Sigmoid colon (tissue), 7 donors: ENCODE measurements at places on chromosomes 4 and X. TPM values are rescaled to one million over a fixed set of nuclear protein-coding genes. Genes with fewer than 3 reads are reported as not detected.

Gene MID2
- 28.5 TPM for total RNA-seq

DNA sequence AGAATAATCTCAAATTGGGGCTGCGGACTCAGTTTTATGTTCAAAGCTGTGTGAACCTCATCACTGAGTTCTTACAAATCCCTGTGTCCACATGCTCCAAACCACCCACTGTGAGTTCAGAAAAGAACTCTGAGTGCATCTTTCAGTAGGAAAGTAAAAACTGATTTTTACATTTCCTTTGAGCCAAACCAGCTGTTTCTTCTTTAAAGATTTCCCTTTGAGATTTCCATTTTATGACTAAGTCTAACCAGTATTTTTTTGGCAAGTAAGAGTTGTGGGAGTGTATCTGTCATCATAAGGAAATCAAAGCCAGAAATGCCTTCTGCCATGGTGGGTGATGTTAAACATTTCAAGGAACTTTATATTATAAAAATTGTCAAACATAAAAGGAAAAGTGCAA is 100.0 kb downstream of the TET2 start:
- H3K4me1 ChIP-seq, result no peaks in the 10 kb centered on the region
- no peak for DNase-seq
- peaks cover 17% of the 10 kb centered on the region for H3K36me3 ChIP-seq
- no peaks in the 10 kb centered on the region for H3K27me3 ChIP-seq
- H3K4me3 ChIP-seq, result no peak overlapping the region

Gene USP53
- 64.0 TPM for total RNA-seq

GRCh38 chr4:3177905-3178304 is 71.1 kb upstream of the MSANTD1 start:
- no peak for DNase-seq
- H3K27me3 ChIP-seq, result no peaks in the 10 kb centered on the region
- no peak overlapping the region for H3K4me3 ChIP-seq
- peaks cover 40% of the 10 kb centered on the region for H3K36me3 ChIP-seq
- H3K4me1 ChIP-seq, result no peaks in the 10 kb centered on the region

DNA sequence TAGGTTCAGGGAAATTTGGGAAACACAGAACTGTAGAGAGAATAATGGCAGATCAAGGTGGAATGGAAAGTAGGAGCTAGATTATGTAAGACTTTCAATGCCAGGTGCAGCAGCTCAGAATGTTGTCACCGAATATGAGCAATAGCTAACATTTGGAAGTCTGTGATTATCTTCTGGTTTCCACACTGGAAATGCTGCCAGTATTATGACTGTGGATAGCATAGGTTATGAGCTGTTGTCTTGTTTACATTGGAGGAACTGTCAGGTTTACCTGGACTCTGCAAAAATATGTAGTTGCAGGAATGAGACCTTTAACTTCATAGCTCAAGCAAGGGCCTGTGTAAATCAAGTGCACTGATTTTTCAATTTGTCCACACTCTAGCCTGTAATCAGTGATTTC is 26.0 kb upstream of the TAF9B start:
- no peak for DNase-seq
- H3K4me1 ChIP-seq, result no peaks in the 10 kb centered on the region
- H3K36me3 ChIP-seq, result no peaks in the 10 kb centered on the region
- H3K27me3 ChIP-seq, result no peaks in the 10 kb centered on the region
- H3K4me3 ChIP-seq, result no peak overlapping the region
- no peak overlapping the region for H3K27ac ChIP-seq

DNA sequence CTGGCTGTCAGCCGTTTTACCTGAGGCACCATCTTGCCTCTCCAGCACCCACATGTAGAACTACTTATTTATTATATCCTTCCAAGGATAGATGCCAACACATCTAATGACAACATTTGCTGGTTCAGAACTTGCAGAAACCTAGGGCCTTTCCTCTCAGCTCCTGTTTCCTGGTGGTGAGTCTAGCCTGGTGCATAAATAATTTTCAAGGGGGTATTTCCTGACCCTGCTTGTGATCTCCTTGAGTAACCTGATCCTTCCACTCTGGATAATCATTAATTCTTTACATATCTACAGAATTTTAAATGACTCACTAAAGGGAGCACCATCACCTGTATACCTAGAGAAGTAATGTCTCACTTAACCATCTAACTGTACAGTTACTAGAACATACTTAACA is 153.4 kb downstream of the PPARGC1A start:
- no peak overlapping the region for H3K4me3 ChIP-seq
- no peaks in the 10 kb centered on the region for H3K4me1 ChIP-seq
- no peaks in the 10 kb centered on the region for H3K36me3 ChIP-seq
- no peak overlapping the region for H3K27ac ChIP-seq
- H3K27me3 ChIP-seq, result no peaks in the 10 kb centered on the region
- DNase-seq, result no peak

DNA sequence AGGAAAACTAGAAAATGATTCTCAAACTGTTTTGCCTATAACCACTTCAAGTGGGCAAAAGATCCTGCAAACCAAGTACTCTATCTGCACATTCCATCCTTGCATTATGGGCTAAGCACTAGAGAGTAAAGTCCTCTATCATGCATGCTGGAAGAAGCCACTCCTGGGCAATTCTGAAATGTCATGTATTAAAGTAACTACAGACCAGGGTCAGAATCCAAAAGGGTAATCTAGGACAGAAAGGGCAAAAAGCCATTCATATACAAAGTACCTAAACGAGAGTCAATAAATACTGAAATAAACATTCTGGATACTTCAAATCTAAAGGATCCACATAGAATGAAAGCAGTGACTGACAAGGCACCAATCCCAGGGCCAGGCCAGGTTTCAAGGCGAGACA is 1.0 kb downstream of the SNX12 start:
- no peaks in the 10 kb centered on the region for H3K36me3 ChIP-seq
- H3K4me1 ChIP-seq, result no peaks in the 10 kb centered on the region
- H3K27me3 ChIP-seq, result no peaks in the 10 kb centered on the region
- H3K4me3 ChIP-seq, result peak overlapping the region; percentile 55

DNA sequence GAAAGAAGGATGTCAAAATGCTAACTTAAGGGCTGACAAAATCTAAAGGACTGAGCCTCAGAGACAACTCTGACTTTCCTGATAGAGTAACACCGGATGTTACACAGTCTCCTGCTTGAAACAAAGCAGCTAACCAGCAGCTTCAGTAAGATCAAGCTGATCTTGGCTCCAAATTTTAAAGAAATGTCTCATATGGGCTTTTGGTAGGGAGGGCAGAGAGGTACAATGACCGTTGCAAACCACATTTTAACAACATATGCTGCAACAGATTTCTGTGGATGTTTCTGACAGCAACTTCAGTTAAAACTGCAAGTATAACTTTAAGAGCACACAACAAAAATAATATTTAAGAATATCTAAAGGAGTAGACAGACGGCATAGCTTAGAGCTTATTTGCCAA is 9.1 kb downstream of the RPGR start:
- H3K4me3 ChIP-seq, result no peak overlapping the region
- no peak overlapping the region for H3K27ac ChIP-seq
- H3K27me3 ChIP-seq, result no peaks in the 10 kb centered on the region
- DNase-seq, result no peak

DNA sequence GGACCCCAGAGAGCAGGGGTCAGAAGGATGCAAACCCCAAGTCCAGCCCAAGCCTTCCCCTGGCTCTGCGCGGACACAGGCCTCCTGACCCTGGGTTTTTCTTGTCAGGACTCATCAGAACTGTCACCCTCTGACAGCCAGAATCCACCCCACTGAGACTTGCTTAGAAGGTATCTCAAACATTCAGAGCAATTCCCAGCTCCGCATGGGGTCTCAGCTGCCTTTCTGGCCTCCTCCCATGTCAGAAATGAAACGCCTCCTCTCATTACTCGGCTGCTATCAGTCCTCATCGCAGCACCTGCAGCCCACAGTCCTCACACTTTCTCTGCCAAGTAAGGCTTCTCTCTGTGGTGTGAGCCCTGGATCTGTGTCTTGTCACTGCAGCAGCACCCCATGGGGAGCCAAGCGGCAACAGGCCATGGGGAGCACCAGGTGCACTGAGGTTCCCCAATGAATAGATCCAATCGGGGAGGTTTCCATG is 97.8 kb downstream of the WFS1 start:
- peaks cover 31% of the 10 kb centered on the region for H3K27me3 ChIP-seq
- no peaks in the 10 kb centered on the region for H3K4me1 ChIP-seq
- no peak overlapping the region for H3K27ac ChIP-seq

Gene CLDN22
- not detected for total RNA-seq

DNA sequence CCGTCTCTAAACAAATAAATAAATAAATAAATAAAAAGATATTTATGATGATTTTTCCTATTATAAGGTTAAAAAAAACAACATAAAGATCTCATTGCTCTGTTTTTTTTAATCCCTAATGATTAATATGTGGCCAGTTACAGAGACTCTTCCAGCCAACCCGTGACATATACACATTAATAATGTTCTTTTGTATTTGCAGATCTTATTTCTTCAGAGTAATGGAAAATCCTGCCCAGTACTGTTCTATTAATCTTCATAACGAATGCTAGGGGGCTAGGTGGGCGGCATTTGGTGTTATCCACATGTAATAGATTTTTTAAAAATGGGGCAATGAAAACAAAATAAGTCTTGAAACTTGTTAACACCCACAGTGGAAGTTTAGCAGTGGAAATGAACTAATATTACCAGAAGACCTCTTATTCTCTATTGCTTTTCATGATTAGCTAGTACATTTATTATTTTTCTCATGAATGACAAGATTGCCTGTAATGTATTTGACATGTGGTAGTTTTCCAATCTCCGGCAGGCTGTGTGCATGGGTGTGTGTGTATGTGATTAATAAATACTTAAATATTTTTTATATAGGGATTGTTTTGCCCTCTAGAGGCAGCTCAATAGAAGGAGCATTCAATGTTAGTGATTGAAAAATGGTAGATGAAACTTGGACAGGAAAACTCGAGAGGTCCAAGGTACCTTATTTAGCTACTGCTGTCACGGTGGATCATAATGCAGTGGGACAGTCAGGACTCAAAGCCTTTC is 457.4 kb downstream of the IL1RAPL1 start:
- DNase-seq, result no peak
- H3K4me3 ChIP-seq, result no peak overlapping the region
- no peak overlapping the region for H3K27ac ChIP-seq

DNA sequence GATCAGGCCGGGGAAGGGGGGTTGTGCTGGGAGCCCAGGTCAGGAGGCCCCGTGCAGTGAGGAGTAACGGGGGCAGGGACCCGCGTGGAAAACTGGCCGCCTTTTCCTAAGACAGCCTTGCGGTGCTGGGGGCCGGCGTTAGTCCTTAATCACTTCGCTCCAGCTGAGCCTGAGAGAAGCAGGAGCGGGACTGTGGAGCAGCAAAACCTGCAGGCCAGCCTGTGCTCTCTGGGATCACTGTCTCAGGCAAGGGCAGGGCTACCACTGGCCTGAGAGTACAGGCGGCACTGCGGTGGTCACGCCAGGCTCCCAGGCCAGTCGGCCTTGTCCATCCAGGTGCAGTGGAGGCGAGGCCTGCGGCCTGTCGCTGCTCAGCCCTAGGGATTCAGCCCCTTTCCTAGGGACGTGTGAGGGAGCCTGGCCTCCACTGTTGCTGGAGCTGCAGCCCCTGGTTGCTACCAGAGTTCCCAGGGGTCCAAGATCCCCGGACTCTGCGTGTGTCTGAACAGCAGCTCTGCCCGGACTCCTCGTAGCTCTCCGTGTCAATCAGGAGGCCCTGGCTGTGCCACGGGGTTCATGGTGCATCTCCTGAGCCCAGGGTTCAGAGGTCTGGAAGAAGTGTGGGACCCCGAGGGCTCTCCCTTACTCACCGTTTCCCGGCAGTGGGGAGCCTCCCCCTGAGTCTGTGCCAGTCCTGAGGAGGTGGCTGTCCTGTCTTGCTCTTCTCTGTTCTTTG is 2141.7 kb upstream of the TENM3 start:
- no peak overlapping the region for H3K27ac ChIP-seq

GRCh38 chrX:30665471-30665870 is 12.2 kb downstream of the GK start:
- H3K4me3 ChIP-seq, result no peak overlapping the region
- no peak for DNase-seq
- H3K27ac ChIP-seq, result no peak overlapping the region
- H3K4me1 ChIP-seq, result no peaks in the 10 kb centered on the region
- H3K36me3 ChIP-seq, result no peaks in the 10 kb centered on the region

Gene SLC6A14
- total RNA-seq, result not detected

DNA sequence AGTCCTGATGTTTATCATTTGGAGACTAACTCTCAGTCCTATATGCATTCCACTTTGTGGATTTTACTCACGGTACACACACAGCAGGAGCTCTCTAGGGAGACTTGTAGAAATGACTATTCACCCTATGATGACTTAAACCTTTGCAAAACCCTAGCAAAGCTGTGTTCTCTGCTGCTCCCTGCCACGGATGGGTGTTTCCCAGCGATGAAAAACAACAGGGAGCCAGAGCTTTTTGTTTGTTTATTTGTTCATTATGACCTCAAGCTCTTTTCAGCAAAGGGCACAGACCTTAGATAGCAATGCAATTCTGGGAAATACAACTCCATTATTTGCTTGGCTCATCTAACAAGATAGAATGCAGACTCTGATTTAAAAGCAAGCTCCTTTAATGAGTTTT is 156.6 kb downstream of the GRIA3 start:
- no peak for DNase-seq
- H3K27me3 ChIP-seq, result no peaks in the 10 kb centered on the region
- no peak overlapping the region for H3K27ac ChIP-seq
- H3K4me3 ChIP-seq, result no peak overlapping the region

Gene PNMA3
- 0.41 TPM for total RNA-seq

DNA sequence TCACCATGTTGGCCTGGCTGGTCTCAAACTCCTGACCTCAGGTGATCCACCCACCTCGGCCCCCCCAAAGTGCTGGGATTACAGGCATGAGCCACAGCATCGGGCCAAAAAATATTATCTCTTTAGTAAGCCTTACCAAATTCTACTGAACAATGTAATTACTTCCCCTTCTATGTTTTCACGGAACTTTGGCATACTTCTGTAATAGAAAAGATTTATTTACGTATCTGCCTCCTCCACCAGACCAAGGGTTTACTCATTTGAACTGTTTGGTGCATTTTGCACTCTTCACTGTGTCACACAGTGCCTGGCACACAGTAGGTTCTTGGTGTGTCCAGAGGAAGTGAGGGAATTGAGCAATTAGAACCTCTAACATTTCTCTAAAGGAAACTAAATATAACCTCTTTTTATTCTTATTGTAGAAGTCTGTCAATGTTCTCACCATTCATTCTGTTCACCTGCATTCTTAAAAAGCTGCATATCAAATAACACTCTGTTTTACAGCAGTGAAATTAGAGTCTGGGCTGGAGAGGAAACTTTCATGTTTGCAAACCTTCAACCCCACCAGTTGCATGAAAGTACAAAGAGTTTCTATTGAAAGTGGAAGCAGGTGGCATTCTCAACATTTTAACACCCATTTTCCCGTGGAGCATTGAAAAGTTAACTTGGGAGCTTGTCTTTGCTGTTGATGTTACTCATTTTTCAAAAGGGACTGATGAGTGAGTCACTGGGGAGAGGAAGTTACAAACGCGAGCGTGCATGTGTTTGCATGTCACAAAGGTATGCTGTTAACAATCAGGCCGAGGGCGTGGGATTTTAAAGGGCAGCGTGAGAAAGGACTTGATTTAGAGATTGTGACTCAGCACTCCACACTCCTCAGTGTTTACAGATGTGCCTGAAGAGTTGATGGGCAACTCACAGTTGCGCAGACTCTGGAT is 314.1 kb downstream of the STK32B start:
- H3K27ac ChIP-seq, result no peak overlapping the region
- no peaks in the 10 kb centered on the region for H3K36me3 ChIP-seq
- no peak overlapping the region for H3K4me3 ChIP-seq
- H3K4me1 ChIP-seq, result no peaks in the 10 kb centered on the region
- no peaks in the 10 kb centered on the region for H3K27me3 ChIP-seq

Gene OGT
- 201 TPM for total RNA-seq

- no peaks in the 10 kb centered on the region for H3K27me3 ChIP-seq
- H3K27ac ChIP-seq, result no peak overlapping the region
- H3K4me3 ChIP-seq, result no peak overlapping the region
These were observed 11.0 kb upstream of the CXCL2 start for GRCh38 chr4:74109870-74110605.

Gene NPY2R
- total RNA-seq, result 0.33 TPM
